ENCODE measurements at places on chromosomes 5 and 9. TPM values are rescaled to one million over a fixed set of nuclear protein-coding genes. Genes with fewer than 3 reads are reported as not detected.

BNC2 gene
- polyA plus RNA-seq, result 1.3 TPM

SPINK6 gene
- polyA plus RNA-seq, result not detected

NEUROG1 gene
- not detected for polyA plus RNA-seq

LOX gene
- 13.1 TPM for polyA plus RNA-seq

MARCOL gene
- polyA plus RNA-seq, result not detected

SPATA31E1 gene
- not detected for polyA plus RNA-seq

TMEFF1 gene
- polyA plus RNA-seq, result not detected

GABRG2 gene
- polyA plus RNA-seq, result not detected

SH2D3C gene
- 41.0 TPM for polyA plus RNA-seq

PCDHGA4 gene
- polyA plus RNA-seq, result 0.48 TPM

GRCh38 chr5:169950333-169950732 lies 30.0 kb downstream of the INSYN2B start:
- no peaks in the 10 kb centered on the region for H3K36me3 ChIP-seq
- no peak overlapping the region for H3K27ac ChIP-seq

- no peak overlapping the region for H3K4me3 ChIP-seq
- no peaks in the 10 kb centered on the region for H3K4me1 ChIP-seq
- no peaks in the 10 kb centered on the region for H3K27me3 ChIP-seq
- no peaks in the 10 kb centered on the region for H3K36me3 ChIP-seq
Observed at GRCh38 chr9:73133022-73133651, 18.5 kb upstream of the ANXA1 start.

DNA sequence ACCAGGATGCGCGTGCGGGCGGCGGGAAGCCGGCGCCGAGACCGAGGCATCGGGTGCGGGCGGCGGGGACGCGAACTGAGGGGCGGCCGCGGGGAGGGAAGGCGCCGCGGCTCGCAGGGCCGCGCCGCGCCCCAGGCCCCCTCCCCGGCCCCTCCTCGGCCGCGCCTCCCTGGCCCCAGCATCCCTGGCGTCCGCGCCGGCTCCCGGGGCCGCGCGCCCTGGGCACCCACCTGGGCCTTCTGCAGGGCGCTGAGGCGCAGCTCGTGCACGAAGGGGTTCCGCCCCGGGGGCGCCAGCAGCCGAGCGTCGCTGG lies 324 bp downstream of the LPCAT1 start:
- no peak for DNase-seq
- H3K4me1 ChIP-seq, result peaks cover 16% of the 10 kb centered on the region
- H3K27ac ChIP-seq, result peak overlapping the region; percentile 30
- H3K36me3 ChIP-seq, result no peaks in the 10 kb centered on the region

DNA sequence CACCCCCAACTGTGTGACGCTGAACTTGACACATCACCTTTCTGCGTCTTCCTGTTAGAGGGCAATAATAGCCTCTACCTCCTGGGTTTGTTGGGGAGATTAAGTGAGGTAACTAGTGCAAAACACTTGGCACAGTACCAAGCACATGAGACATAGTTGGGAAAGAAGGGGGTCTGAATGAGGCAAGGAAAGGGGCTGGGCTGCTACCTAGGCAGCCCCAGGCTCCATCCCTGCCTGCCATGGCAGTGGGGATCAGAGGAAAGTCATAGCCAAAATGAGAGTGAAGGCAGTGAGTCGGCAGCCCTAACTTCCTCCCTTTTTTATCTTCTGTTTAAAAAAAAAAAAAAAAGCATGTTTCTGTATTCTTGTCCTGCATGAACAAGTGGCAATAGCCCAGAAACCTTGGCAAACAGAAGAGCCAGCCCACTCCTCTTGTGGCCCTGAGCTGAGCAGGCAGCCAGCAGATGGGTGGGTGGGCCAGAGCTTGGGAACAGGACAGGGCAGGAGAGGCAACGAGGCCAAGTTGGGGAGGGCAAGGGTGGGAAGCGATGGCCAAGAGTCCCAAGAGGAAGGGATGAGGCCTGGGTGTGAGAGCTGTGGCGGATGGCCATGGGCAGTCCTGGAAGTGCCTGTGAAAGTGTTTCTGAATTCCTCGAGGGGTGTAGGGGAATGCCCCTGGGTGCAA lies 11.4 kb downstream of the CAMK2A start:
- H3K36me3 ChIP-seq, result no peaks in the 10 kb centered on the region
- peak; percentile 28 for DNase-seq
- no peak overlapping the region for H3K4me3 ChIP-seq
- no peaks in the 10 kb centered on the region for H3K27me3 ChIP-seq
- H3K4me1 ChIP-seq, result peaks cover 15% of the 10 kb centered on the region
- no peak overlapping the region for H3K27ac ChIP-seq

- H3K36me3 ChIP-seq, result no peaks in the 10 kb centered on the region
- H3K4me3 ChIP-seq, result no peak overlapping the region
- peaks cover 14% of the 10 kb centered on the region for H3K4me1 ChIP-seq
- H3K27ac ChIP-seq, result no peak overlapping the region
Observed at GRCh38 chr5:119309326-119309725, 46.5 kb upstream of the TNFAIP8 start.

DNA sequence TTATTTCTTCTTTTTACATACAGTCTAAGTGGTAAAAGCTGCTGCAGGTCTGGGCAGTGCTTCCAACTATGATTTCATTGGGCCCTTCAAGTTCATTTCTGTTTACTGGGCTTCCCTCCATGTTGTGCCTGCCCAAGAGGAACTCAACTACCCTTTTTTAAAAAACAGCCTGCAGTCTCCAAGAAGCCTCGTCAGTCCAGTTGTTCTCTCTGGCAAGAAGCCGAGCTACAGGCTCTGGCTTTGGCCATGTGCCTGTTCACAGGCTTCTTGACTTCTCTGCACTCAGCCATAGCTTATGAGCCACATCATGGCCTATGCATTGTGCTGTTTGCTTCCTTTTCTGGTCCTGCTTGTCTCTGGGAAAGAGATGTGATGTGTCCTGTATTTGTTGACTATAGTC lies 119.7 kb upstream of the PJA2 start:
- no peaks in the 10 kb centered on the region for H3K36me3 ChIP-seq
- no peaks in the 10 kb centered on the region for H3K27me3 ChIP-seq
- peaks cover 3% of the 10 kb centered on the region for H3K4me1 ChIP-seq
- peak; percentile 83 for DNase-seq
- H3K4me3 ChIP-seq, result no peak overlapping the region

DNA sequence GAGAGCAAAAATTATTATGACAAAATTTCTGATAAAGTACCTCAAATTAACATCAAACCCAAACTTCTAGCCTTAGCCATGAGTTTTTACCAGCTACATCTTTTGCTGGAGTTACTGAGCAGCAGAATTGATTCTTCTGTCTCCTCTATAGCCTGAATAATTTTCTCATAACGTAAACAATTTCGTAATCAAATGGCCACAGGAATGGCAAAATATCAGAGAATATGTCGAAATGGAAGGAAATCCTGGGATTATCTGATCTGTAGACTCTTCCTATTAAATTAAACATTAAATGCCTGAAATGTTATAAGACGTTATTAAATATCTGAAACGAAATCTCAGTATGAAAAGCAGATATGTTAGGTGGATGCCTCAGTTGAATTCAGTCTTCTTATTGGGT lies 41.1 kb downstream of the LURAP1L start:
- peak; percentile 84 for DNase-seq
- no peak overlapping the region for H3K27ac ChIP-seq
- H3K4me3 ChIP-seq, result no peak overlapping the region
- H3K27me3 ChIP-seq, result no peaks in the 10 kb centered on the region
- no peaks in the 10 kb centered on the region for H3K36me3 ChIP-seq

DNA sequence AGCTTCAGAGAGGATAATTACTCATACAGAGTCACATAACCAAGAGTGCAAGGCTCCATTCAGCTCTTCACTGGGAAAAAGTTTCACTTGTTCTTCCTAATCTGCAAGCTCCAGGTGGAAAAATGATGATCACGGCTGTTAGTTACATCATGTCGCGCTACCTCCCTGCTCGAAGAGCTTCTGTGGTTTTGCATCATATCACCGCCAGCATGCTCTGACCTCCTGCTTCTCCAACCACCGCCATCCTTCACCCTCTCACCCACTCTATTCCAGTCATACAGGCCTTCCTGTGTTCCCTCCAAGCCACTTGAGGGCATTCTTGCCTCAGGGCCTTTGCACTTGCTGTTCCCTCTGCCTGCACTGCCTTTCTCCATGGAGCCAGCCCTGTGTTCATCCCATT lies 47.1 kb downstream of the COL27A1 start:
- H3K4me3 ChIP-seq, result no peak overlapping the region
- no peaks in the 10 kb centered on the region for H3K27me3 ChIP-seq
- peaks cover 10% of the 10 kb centered on the region for H3K36me3 ChIP-seq
- H3K27ac ChIP-seq, result no peak overlapping the region
- no peak for DNase-seq

DNA sequence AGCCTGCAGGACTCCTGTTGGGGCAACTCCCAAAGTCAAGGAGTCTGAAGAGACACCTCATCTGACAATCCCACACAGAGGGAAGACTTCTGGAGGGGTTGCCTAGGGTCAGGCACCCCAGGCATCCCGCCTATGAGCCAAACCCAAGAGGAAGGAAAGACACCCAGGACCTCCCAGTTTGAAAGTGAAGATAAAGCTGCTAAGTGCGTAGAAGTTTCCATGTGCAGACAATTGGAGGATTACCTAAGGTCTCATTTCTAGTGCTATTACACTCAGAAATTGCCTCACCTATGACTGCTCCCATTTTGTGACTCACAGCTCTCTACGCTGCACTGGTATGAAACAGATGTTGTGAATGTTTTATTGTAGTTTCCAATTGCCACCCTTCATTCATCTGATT lies 322.9 kb downstream of the SLIT3 start:
- no peak for DNase-seq
- no peaks in the 10 kb centered on the region for H3K27me3 ChIP-seq
- no peaks in the 10 kb centered on the region for H3K4me1 ChIP-seq
- no peak overlapping the region for H3K27ac ChIP-seq
- no peak overlapping the region for H3K4me3 ChIP-seq
- no peaks in the 10 kb centered on the region for H3K36me3 ChIP-seq

DNA sequence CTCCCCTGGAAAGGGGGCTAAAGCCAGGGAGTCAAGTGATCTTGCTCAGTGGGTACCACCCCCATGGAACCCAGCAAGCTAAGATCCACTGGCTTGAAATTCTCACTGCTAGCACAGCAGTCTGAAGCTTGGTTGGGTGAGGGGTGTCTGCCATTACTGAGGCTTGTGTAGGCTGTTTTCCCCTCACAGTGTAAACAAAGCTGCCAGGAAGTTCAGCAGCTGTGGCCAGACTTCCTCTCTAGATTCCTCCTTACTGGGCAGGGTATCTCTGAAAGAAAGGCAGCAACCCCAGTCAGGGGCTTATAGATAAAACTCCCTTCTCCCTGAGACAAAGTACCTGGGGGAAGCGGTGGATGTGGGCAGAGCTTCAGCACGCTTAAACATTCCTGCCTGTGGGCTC lies 17.1 kb upstream of the EPB41L4A start:
- H3K27me3 ChIP-seq, result no peaks in the 10 kb centered on the region
- peak; percentile 61 for DNase-seq
- H3K4me3 ChIP-seq, result no peak overlapping the region
- no peak overlapping the region for H3K27ac ChIP-seq
- H3K36me3 ChIP-seq, result no peaks in the 10 kb centered on the region
- no peaks in the 10 kb centered on the region for H3K4me1 ChIP-seq

GRCh38 chr9:89983411-89983810 lies 378.6 kb downstream of the GADD45G start:
- no peak overlapping the region for H3K4me3 ChIP-seq
- no peaks in the 10 kb centered on the region for H3K4me1 ChIP-seq
- H3K27me3 ChIP-seq, result no peaks in the 10 kb centered on the region
- no peak for DNase-seq
- no peaks in the 10 kb centered on the region for H3K36me3 ChIP-seq
- no peak overlapping the region for H3K27ac ChIP-seq

DNA sequence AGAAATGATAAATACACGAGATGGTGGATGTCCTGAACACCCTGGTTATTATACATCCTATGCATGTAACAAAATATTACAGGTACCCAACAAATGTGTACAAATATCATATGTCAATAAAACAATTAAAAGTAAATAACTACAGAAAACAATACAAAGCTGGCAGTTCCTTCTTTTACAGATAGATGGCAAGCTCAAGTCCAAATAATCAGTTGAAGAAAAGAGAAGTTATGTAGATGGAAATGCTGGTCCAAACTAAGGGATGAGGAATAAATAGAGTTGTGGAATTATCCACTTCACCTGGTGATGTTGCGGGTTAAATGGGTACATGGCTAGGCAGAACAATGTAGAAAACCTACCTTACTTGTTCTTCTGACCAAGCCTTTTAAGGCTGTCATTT lies 79.4 kb downstream of the PALM2AKAP2 start:
- no peaks in the 10 kb centered on the region for H3K36me3 ChIP-seq
- no peak overlapping the region for H3K27ac ChIP-seq
- H3K27me3 ChIP-seq, result no peaks in the 10 kb centered on the region
- no peak overlapping the region for H3K4me3 ChIP-seq
- no peak for DNase-seq

GRCh38 chr5:82793808-82794419 lies 283.3 kb downstream of the TMEM167A start:
- DNase-seq, result no peak
- no peak overlapping the region for H3K4me3 ChIP-seq
- H3K4me1 ChIP-seq, result peaks cover 4% of the 10 kb centered on the region
- no peaks in the 10 kb centered on the region for H3K36me3 ChIP-seq
- H3K27me3 ChIP-seq, result no peaks in the 10 kb centered on the region

DNA sequence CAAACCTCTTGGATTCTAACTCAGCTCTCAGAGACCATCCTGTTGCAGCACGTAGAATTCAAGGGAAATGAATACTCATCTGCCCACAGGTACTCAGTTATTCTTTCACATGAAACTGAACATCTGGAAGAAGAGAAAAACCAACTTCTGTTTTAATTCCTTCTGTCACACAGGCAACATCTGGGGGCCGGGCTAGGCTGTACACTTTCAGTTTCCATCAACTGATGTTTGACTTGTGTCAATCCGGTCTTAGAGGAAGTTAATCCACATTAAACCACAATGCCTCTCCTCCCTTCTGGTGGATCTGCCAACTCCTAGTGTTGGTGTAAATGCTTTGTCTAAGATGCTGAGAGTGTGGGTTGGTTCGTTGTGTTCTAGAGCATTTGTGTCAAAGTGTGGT lies 17.6 kb downstream of the DMRT3 start:
- no peak overlapping the region for H3K27ac ChIP-seq
- DNase-seq, result no peak
- H3K4me1 ChIP-seq, result no peaks in the 10 kb centered on the region
- H3K36me3 ChIP-seq, result no peaks in the 10 kb centered on the region
- peaks cover 15% of the 10 kb centered on the region for H3K27me3 ChIP-seq

DNA sequence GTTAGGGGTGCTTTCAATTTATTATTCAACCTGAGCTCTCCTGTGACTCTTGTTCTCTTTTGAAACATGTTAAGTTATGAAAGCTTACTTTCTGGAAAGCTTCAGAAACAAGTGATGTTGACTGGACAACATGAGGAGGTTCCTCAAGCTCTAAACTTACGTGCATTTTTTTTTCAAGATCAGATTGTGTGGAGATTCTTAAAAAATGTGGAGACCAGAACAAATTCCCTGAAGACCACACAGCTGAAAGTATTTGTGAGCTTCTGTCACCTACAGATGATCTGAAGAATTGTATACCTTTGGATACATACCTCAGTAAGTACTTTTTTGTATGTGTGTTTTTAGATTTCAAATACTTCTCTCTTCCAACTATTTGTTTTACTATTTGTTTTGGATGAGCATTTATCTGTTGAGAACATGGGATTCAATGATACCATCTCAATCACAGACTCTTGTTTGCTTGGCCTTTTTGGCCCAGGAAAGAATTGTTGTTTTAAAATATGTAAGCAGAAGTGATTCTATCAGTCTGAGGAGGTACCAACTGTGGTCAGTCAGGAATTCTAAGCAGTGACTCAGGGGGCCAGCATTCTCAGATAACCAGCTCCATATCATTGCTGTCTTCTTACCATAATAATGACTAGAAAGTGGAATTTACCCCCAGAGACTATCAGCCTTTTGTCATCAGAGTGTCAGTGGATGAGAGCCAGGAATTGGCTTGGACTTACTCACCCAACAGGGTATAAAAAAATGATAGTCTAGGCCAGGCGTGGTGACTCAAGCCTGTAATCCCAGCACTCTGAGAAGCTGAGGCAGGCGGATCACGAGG lies 34.4 kb upstream of the GLIPR2 start:
- H3K36me3 ChIP-seq, result no peaks in the 10 kb centered on the region
- H3K27ac ChIP-seq, result no peak overlapping the region
- H3K4me3 ChIP-seq, result no peak overlapping the region
- H3K4me1 ChIP-seq, result no peaks in the 10 kb centered on the region
- H3K27me3 ChIP-seq, result no peaks in the 10 kb centered on the region
